ENCODE measurements at places on chromosomes 5 and 9. TPM values are rescaled to one million over a fixed set of nuclear protein-coding genes. Genes with fewer than 3 reads are reported as not detected.
A peak's percentile ranks its signal among the peaks of the same experiment; 100 is the strongest.

- DNase-seq: no peak
These were observed 161.5 kb upstream of the CDKN2B start for GRCh38 chr9:22170556-22170955.

DNA sequence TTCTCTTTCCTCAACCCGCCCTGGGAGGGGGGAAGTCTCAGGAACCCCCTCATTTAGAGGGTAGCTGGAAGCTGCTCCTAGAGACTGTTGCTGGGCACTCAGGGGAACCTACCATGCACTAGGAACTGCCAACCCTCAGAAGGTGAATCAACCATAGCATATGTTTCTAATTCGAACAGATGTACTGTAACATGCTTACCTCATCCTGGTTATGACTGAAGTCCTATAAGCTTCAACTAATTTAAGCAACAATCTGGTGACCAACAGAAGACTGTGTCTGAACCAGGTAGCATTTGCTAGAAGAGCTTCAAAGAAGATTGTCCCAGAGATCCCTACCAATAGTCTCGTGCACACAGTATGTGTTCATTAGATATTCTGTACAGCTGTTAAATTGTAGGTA lies 5.7 kb upstream of the PRDM6 start:
- DNase-seq: no peak

DNA sequence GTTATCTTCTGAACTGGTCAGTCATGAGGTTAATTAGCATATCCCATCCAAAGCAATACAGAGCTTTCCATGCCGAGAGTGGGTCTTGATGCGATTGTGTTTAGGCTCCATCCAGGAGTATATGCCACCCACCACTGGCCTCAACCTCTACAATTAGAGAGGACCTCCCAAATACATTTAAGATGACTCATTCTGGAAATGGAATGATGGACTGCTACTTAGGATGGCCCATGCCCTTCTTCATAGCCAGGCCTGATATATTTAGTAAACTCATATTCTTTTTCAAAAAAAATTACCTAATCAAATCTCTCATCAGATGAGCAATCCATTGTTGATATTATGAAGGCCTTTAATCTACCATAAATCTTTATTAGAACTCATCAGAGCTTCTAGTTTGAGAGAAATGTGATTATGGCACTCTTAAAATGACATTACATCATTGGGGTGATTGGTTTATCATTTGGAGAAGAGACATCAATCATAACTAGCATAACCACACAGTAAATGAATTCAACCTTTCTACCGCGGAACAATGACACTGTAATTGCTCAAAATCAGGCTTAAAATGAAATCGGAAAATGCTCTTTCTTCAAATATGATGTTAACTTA lies 414.2 kb upstream of the WWC1 start:
- no peak for DNase-seq

- no peak for DNase-seq
These were observed 57.5 kb downstream of the DAB2IP start for GRCh38 chr9:121708768-121709488.

GRCh38 chr5:1778138-1779020 lies 21.3 kb downstream of the MRPL36 start:
- DNase-seq: no peak

GRCh38 chr9:136088481-136088938 lies 6.6 kb downstream of the NACC2 start:
- no peak for DNase-seq

DNA sequence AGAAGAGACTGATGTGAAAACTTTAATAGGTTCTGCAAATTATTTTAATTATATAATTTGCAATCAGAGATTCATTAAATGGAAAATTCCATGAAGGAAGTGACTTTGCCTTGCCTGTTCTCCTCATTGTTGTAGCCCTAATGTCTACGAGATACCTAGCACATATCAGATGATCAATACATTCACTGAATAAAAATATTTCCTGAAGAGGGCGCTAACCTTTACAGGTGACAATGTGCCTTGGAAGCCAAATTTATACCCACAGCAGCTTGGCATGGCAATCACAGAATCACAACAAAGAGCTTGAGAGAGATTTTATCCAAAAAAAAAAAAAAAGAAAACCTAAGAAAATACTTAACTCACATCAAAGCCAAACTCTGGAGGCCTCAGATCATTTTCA lies 17.4 kb downstream of the HAUS6 start:
- peak; percentile 49 for DNase-seq

GRCh38 chr5:113162770-113163169 lies 186.2 kb downstream of the DCP2 start:
- no peak for DNase-seq

GRCh38 chr5:143641549-143642355 lies 170.2 kb upstream of the HMHB1 start:
- no peak for DNase-seq

DNA sequence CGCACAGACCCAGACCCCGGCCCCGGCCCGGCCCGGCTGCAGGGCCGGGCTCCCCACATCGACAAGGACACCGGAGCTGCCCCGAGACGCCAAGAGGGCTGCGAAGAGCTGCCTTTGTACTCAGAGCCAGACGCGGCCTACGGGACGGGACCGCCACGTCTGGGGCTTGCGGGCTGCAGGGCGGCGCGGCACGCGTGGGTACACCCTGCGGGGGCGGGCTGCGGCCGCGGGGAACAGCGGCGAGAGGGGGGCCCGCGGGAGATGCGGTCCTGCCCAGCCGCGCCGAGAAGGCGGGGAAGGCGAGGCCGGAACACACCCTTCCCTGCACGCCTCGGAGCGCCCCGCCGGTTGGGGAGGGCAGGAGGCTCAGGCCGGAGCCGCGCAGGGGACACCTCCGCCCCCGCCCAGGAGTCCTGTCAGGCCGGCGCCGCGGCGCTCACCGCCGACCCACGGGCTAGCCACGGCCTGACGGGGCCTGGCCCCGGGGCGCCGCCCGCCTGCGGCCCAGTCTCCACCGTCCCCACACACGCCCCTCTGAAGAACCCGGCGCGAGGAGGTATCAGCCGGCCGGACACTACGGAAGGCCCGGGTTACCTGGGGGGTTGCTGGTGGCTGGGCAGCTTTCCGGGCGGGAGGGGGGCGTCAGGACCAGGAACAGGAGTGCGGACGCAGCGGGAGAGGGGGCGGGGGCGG lies 478 bp downstream of the RAB14 start:
- DNase-seq: peak; percentile 56

DNA sequence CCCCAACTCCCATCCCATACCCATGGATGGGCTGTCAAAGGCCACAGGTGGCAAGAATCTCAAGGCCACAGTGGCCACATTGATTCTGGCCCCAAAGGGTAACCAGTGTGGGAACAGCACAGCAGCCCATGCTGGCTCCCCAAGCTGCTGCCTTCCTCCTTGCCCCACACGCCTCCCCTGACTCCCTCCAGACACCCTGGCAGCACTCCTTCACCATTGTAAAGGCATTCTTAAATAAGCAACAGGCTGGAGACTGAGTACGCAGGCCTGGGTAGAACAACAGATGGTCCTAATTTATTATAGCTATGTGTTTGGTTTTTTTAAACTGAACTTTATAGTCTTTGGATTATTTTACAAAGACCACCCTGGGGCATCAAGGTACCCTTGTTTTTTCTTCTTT lies 158.8 kb downstream of the TSSK1B start:
- no peak for DNase-seq

DNA sequence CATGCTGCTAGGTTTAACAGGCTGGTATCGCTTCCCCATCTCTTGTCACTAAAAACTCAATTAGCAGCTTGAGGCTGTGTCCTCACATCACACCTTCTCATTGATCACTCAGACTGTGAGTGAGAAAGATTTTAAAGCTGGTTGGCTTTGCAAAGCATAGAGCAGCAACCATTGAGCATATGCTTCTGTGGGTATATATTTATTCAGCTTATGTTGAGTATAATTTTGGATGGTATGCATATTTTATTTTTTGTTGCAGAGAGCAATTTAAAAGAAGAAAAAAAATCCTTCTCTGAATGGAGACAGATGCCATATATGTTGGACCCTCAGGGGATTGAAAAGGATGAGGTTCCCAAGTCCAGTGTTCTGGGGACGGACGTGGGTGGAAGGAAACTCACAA lies 162.6 kb downstream of the TRIM32 start:
- no peak for DNase-seq

DNA sequence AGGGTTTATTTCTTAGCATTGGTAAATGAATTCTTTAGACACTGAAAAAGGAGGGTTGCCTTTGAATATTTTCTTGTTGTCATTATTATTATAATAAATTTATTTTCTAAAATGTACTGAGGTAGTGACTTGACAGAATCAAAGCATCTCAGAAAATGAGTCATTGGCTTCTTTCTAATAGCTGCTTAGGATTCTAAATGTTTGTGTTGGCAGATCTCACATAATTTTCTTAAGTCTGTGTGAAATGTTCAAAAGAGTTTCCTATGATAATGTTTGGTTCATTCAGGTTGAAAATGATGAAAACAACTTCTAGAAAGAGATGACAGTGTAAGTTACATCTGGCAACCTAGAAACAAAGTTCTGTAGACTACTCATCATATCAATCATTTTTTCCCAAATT lies 69.7 kb downstream of the SH3GL2 start:
- DNase-seq: no peak

- DNase-seq: no peak
These were observed 94.1 kb downstream of the FGF18 start for GRCh38 chr5:171513591-171513990.

DNA sequence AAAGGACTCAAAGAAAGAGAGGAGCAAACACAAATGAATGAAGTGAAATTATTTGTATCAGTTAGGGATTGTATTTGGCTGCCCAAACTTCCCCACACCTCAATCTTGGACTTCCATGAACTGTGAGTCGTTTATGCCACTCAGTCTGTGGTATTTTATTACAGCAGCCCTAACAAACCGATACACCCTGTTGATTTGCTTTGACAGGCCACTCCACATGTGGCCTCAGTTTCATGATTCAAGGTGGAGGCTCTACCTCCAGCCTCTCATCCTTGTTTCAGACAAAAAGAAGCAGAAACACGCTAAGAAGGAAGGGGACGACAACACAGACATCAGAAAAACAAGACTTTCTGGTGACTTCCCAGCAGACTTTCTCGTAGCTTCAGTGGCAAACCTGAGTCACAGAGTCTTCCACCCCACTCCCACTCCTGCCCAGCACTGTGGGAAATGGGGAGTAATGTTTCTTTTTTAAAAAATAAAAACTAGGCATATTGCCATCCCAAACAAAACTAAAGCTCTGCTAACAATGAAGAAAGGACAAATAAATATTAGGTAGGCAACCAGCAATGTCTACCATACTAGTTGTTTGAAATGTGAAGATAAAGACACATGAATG lies 52.2 kb upstream of the ABCA1 start:
- no peak for DNase-seq

- DNase-seq: no peak
These were observed 31.3 kb downstream of the ADAMTS2 start for GRCh38 chr5:179313849-179314521.

DNA sequence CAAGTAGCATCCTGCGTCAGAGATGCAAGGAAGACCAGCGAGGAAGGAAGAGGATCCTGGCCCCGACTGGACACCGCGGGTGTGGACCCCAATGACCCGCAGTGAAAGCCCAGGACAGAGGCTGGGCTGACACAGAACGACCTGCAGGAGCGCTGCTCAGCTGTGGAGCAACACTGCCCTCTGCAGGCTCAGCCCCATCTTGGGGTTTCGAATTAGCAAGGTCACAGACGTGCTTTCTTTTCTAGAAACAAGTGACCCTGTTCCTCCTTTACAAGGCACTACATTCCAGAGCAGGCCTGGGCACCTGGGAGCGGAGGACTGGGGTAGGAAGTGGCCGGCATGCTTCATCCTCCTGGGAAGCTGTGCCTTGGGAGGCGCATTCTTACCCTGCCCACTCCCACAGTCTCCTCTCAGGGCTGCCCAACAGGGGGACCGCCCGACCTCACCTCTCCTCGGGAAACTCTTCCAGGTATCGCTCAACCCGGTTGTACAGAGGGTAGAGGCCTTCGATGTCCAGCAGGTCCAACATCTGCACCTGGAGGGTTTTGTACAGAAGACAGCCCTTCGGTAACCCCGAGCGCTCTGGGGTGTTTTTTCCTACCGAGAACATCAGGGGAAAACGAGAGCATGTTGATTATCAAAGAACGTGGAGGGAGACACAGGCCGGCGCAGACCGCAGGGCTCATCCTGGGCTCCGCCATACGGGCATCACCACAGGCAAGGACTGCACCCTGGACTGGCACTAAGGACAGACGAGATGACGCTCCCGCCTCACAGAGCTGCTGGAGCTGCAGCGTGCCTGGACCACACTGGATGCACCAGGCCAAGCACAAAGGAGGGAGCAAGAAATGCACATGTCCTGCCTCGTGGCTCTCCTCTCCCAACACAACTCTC lies 35.0 kb downstream of the IPPK start:
- peak; percentile 46 for DNase-seq

- no peak for DNase-seq
These were observed 21.1 kb upstream of the UBAP2 start for GRCh38 chr9:34069831-34070230.

GRCh38 chr5:107469064-107469463 lies 201.7 kb downstream of the EFNA5 start:
- DNase-seq: no peak

- no peak for DNase-seq
These were observed 79.5 kb upstream of the ERCC6L2 start for GRCh38 chr9:95796029-95796428.

GRCh38 chr5:148887123-148887881 lies 60.9 kb downstream of the ADRB2 start:
- no peak for DNase-seq

DNA sequence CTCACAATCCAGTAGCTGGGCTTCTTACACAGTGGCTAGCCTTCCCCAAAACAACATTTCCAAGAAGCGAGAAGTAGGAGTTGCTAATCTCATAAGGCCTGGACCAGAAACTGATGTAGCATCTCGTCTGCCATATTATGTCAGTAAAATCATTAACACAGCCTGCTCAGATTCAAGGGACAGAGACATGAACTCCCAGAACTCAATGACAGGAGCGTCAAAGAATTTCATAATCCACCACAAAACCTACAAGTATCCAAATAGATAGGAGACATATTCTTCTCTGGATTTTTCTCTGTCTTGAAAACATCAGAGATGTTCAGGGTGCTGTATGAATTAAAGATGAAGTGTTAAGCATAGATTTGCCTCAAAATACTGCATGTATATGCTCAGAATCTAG lies 457.6 kb upstream of the ACTBL2 start:
- DNase-seq: no peak

- peak; percentile 7 for DNase-seq
These were observed 160.0 kb downstream of the RMI1 start for GRCh38 chr9:84140535-84141101.

GRCh38 chr9:16368237-16369087 lies 502.0 kb downstream of the BNC2 start:
- no peak for DNase-seq

GRCh38 chr5:16944816-16945562 lies 8.9 kb upstream of the MYO10 start:
- DNase-seq: no peak

- no peak for DNase-seq
These were observed 121.3 kb downstream of the PDE4D start for GRCh38 chr5:59772206-59772605.

The PCDHGA5 gene
- total RNA-seq: 0.28 TPM

The HRH2 gene
- total RNA-seq: 4.0 TPM

The ESM1 gene
- 1.5 TPM for total RNA-seq

The GZMA gene
- total RNA-seq: 28.2 TPM

The DRD1 gene
- total RNA-seq: not detected

The FBP2 gene
- not detected for total RNA-seq

The SLC6A3 gene
- not detected for total RNA-seq

The SOHLH1 gene
- not detected for total RNA-seq

The TAF11L10 gene
- total RNA-seq: not detected

The IL5 gene
- not detected for total RNA-seq

The PCDHGA10 gene
- total RNA-seq: 0.35 TPM

The ARID3C gene
- not detected for total RNA-seq

The PRDM9 gene
- total RNA-seq: not detected

The RMRP gene
- 21,585 TPM for total RNA-seq

The DND1 gene
- 4.0 TPM for total RNA-seq

The PCDHA12 gene
- not detected for total RNA-seq

The PCDHGB3 gene
- total RNA-seq: 0.50 TPM

The FCN1 gene
- total RNA-seq: 4.2 TPM

Measured in CD4-positive, alpha-beta memory T cell (primary cell).